ENCODE measurements at places on chromosomes 13 and 19.

GRCh38 chr19:5149508-5149907 is 180.6 kb downstream of the KDM4B start:
- no peak for DNase-seq

GRCh38 chr19:41088151-41088550 is at the start of gene CYP2A13:
Gene CYP2A13 (plus strand): TSS chr19:41088451. CDS start chr19:41088472, 21 bp downstream.
- DNase-seq = no peak

DNA sequence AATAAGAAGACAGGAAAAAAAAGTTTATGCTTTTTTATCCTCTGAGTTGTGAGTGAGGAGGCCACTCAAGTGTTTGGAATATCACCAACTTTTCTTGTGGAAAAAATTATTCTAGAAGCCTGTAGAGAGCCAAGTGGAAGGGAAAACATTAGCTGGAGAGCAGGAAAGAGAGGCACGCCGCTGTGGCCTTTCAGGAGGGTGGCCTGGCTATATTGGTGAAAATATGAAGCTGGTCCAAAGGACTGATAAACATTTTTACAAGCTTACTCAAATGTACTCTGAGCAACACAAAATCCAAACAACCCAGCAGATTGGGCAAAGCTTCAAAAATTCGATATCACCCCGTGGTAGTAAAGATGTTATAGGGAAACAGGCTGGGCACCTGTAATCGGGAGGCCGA is 2.3 kb upstream of the EIF3G start:
- DNase-seq = no peak

- DNase-seq = no peak
Measured at GRCh38 chr19:17184371-17184841, 30.8 kb upstream of the USE1 start.

- no peak for DNase-seq
Measured at GRCh38 chr13:102845289-102845629, 573 bp upstream of the ERCC5 start.

DNA sequence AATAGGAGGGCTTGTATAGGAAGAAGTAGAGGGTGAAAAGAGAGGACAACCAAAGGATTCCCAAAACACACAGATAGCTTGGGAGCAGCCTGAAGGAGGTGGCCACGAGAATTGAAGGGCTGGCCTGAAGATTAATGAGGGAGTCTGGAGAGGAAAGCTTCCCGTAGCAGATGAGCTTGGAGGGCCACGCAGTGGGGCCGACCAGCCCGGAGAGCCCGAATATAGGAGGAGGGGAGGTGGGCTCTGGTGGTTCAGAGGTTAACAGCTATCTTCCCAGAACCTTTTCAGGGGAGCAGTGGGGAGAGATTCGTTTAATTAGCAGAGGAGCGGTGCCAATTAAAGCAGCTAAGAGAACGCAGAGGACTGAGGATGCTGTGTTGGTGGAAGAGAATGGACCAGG is 154.9 kb downstream of the STK24 start:
- no peak for DNase-seq

DNA sequence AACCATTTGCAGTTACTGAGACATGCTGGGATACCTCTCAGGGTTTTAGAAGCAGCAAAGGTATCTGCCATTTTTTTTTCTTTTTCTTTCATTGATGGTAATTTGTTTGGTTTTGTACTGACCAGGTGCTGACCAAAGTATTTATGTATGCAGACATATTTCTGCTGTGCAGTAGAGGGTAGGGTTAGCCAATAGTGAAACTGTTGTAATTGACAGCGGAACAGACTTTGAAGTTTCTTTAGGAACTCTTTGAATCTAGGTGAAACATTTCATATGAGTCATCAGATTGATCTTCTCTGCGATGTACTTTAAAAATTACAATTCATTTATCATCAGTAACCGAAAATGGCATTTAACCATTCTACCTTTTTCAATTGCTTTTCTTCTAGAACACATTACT is 63.0 kb downstream of the ITGBL1 start:
- no peak for DNase-seq

DNA sequence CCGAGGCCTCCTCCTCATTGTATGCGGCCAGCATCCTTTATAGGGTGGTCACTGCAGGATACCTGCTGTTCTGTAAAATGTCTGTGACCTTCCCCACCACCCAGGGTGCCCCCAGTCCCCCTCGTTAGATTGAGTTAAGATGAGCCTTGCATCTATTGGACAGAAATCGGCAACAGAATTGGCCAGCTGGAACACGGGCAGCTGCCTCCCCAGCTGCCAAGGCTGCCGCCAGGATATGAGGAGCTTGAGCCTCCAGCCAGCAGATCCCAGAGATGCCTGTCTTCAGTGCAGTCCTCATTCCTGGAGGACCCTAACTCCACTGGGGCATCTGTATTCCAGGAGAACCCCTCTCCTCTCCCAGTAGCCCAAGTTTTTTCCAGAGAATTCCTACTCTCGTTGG is 463.0 kb downstream of the TSHZ3 start:
- DNase-seq = no peak

- no peak for DNase-seq
Measured at GRCh38 chr13:60075850-60076249, 87.9 kb downstream of the DIAPH3 start.

GRCh38 chr13:39930544-39931444 is 275.3 kb downstream of the COG6 start:
- no peak for DNase-seq

DNA sequence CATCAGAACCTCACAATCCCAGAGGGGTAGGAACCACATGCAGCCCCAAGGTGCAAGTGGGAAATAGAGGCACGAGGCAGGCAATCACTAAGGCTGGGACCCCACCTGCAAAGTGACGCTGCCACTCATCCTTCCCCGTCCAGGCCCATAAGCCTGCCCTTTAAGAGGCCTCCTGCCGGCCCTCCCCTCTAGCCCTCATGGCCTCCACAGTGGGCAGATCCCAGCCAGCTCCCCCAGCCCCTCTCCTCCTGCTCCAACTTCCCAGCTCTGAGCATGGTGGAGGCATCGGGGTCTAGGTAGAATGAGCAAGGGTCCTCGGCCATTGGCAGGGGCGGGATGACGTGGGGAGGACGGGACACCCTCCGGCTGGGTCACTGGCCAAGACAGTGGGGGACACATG is 2.7 kb downstream of the ZSCAN18 start:
- no peak for DNase-seq

DNA sequence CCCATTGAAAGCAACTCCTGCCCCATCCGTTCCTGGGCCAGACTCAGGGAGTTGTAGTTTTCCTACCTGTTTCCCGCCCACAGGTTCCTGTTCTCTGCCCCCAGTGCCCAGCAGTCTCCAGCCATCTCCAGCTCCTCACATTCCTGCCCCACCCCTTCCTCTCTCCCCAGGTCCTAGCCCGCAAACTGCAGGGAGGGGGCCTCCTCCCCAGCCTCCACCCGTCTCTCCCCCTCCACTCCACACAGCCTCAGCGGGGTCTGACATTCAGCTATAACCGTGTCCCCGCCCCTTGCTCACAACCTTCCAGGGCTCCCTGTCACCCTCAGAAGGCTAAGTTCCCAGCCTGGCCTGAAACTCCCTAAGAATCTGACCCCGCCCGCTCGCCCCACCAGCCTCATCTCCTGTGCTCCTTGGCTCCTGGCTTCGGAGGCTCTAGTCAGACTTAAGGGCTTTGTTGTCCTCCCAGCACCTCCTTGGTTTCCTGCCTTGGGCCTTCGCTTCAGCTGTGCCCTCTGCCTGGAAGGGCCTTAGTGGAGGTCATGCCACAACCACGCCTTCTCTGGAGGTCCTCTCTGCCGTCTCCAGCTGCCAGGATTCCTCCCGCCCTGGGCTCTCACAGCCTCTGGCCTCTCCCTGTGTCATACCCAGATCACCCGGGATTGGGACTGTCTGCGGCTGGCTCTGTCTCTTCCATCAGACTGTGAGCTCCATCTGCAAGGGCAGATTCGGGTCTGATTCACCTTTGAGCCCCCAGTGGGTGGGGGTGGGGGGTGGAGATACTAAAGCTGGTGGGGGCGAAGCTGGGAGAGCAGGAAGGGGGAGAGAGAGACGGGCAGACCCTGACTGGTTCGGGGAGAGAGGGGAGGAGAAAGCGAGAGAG is 5.1 kb upstream of the SPACA6 start:
- no peak for DNase-seq

- no peak for DNase-seq
Measured at GRCh38 chr19:19026299-19026971, 6.9 kb downstream of the SUGP2 start.

GRCh38 chr13:107078229-107078765 is 510.4 kb upstream of the ARGLU1 start:
- DNase-seq = no peak

DNA sequence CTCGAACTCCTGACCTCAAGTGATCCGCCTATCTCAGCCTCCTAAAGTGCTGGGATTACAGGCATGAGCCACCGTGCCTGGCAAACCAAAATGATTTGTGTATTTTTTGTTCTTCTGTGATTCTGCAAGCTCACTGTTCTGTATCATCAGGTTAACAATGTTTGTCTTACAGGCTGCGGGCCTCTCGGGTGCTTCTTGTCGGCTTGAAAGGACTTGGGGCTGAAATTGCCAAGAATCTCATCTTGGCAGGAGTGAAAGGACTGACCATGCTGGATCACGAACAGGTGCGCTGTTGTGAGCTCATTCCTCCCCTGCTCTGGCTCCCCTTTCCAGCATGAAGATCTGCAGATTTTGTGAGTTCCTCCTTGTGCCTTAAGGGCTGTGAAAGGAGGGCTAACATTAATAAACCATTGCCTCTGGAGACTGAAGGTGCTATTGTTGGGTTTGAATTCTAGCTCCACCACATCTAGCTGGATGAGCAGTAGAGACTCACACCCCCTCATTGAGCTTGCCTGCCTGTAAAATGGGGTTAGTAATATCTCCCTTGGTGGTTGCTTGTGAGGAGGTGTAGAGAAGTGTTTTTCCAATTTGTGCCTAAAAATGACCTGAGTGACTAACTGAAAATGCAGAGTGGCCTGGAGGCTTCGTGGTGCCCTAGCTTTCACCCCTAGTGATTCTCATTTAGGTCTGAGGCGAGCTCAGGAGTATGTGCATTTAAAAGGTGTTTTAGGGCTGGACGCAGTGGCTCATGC is 12.9 kb downstream of the SAE1 start:
- DNase-seq = no peak

DNA sequence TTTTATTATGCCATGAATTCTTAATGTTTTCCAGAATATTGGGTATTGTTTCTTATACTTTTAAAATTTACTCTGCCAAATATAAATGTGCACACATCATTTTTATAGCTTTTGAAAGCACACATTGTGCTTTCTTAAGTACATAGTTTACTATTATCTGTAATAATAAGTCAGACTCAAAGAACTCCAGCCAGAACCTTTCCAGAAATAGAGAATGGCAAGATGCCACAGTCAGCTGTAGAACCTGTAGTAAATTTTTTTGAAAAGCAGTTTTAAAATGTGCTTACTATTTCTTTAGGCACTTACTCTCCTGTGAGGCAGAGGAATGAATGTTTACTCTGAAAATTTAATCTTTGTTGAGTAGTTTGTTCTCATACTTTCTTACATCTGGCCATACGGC is 1287.1 kb downstream of the PCDH9 start:
- DNase-seq = no peak

GRCh38 chr13:100515410-100515800 is 73.2 kb downstream of the GGACT start:
- DNase-seq = no peak

DNA sequence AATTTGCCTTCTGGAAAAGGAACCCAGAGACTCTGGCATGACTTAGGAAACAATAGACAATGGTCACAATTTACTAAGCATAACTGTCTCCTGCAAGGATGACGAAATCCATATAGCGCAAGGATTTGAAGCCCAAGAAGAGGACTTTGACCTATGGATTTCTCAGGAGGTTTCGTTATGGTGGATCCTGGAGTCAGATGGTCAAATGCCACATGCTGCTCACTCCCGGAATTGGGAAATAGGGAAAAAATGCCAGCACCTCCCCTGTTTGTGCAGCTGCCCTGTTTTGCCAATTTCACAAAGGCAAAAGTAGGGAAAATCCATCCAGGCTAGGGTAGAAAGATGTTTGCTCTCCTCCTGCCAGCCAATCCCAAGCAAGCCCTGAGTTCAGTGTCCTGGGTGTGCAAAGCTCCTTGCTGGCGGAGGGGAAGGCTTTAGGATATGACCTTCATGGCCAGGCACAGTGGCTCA is 23.4 kb downstream of the RDH8 start:
- DNase-seq = no peak

GRCh38 chr13:107117327-107118012 is 549.5 kb upstream of the ARGLU1 start:
- DNase-seq = no peak

Measured in COR-L47 (cell line).